Activated naive CD4-positive, alpha-beta T cell treated with anti-CD3 and anti-CD28 coated beads, Interleukin-2, amount 50 U/mL, for 72 hours (primary cell): ENCODE measurements at places on chromosomes 2 and 18. TPM values are rescaled to one million over a fixed set of nuclear protein-coding genes. Genes with fewer than 3 reads are reported as not detected.

Gene CCDC148
- total RNA-seq: 0.08 TPM

Gene GREB1L
- total RNA-seq: not detected

GRCh38 chr18:32337347-32337746 is 133.3 kb downstream of the GAREM1 start:
- no peak for DNase-seq

Gene APCDD1
- total RNA-seq: not detected

GRCh38 chr18:74248595-74248994 is 43.2 kb downstream of the CYB5A start:
- peak; percentile 28 for DNase-seq

- no peak for DNase-seq
These were observed 264.8 kb downstream of the C1D start for GRCh38 chr2:67797801-67798540.

- DNase-seq: no peak
These were observed 100.7 kb upstream of the ID2 start for GRCh38 chr2:8581234-8581561.

DNA sequence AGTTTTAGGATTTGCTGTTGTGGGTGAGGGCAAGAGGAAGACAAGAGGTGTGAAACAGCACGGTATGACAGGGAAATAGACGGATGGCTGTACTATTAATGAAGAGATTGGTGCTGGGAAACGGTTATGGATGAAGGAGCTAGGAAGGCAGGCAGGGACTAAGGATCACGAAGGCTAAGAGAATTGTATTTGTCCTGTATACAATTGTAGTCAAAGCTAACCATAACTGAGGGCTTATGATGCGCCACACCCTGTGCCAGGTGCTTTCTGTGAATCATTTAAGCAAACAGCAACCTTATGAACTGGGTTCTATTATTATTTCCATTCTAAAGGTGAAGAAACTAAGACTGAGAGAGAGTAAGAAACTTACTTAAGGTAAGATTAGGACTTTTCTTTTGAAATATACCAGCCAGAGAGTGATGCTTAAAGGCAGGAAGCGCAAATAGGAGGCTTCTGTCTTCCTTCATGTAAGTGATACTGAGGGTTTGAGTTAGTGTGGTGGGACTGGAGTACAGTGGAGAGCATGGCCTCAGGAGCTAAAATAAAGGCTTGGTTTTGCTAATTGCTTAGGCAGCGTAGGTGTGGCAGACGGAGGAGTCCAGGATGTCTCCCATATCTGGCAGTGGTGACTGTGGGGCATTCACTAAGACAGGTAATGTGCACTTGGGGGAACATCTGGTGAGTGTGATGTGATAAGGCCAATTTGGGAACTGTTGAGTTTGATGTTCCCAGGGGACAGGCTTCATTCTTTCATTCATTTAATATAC is 85.8 kb downstream of the PLEKHM3 start:
- DNase-seq: no peak

GRCh38 chr2:102618452-102619413 is 620 bp upstream of the SLC9A2 start:
- peak; percentile 17 for DNase-seq

Gene AFF3
- 5.2 TPM for total RNA-seq

Gene IL36RN
- total RNA-seq: not detected

Gene SNORC
- total RNA-seq: 1.3 TPM

- DNase-seq: no peak
These were observed 85.9 kb downstream of the FEZ2 start for GRCh38 chr2:36511858-36512603.

Gene MARCHF4
- total RNA-seq: not detected

GRCh38 chr2:58702302-58702885 is 461.3 kb upstream of the FANCL start:
- no peak for DNase-seq

Gene CPLX4
- not detected for total RNA-seq

DNA sequence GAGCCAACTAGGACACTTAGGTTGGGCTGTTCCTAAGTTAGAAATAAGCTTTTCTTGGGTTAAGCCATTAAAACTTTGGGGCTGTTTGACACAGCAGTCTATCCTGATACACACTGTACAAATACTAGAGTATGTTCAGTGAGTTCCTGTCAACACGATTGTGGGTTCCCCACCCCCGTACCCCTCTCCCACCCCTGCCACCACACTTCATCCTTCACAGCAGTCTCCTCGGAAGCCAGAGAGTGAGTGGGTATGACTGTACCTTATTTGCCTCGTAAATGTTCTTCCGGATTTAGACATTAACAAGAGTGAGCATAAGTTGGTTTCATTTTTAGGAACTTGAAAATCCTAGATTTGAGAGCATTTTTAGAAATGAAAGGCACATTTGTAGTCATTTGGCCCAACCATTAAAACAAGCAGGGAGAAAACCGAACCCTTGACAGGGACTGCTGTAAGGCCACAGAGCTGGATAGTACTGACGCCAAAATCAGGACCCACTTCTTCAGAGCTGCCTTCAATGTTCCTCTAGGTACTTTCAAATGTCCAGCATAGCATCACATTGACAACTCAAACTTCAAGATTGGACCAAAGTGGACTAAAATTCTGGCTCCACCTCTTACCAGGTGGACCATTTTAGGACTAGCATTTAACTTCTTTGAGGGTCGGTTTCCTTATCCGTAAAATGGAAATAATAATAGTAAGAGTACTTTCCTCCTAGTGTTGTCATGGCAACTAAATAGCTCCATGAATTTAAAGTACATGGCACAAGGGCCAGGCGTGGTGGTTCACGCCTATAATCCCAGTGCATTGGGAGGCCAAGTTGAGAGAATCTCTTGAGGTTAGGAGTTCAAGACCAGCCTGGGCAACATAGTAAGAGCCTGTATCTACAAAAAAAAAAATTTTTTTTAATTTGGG is 166.3 kb upstream of the SERTAD2 start:
- DNase-seq: peak; percentile 35

GRCh38 chr2:234401426-234401825 is 95.5 kb downstream of the ARL4C start:
- no peak for DNase-seq
